ENCODE measurements at places on chromosomes 4 and X. TPM values are rescaled to one million over a fixed set of nuclear protein-coding genes. Genes with fewer than 3 reads are reported as not detected.

The BTK gene
- total RNA-seq: 4.0 TPM

DNA sequence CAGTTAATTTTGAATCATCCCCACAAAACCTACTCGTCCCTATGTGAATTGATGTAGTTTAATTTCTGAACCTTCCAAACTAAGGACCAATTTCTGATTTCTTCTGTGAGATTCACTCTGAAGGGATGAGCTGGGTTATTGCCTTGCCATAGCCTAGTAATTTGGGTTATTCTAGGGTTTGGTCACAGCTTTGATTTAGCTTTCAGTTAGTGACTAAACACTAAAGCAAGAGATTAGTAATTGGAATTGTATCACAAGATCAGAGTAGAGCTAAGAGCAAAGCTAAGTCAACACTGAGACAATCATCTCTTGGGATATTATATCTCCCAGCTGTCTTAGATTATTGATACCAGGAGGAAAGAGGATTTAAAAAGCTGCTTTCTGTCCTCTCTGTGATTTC lies 588.0 kb downstream of the CCSER1 start:
- H3K27ac ChIP-seq: no peak overlapping the region
- no peaks in the 10 kb centered on the region for H3K4me1 ChIP-seq
- no peak for DNase-seq
- H3K27me3 ChIP-seq: no peaks in the 10 kb centered on the region
- H3K36me3 ChIP-seq: no peaks in the 10 kb centered on the region

- no peaks in the 10 kb centered on the region for H3K36me3 ChIP-seq
- H3K4me1 ChIP-seq: peaks cover 10% of the 10 kb centered on the region
- DNase-seq: peak; percentile 60
- H3K27ac ChIP-seq: no peak overlapping the region
Measured at GRCh38 chr4:244471-244870, 60.8 kb downstream of the ZNF732 start.

DNA sequence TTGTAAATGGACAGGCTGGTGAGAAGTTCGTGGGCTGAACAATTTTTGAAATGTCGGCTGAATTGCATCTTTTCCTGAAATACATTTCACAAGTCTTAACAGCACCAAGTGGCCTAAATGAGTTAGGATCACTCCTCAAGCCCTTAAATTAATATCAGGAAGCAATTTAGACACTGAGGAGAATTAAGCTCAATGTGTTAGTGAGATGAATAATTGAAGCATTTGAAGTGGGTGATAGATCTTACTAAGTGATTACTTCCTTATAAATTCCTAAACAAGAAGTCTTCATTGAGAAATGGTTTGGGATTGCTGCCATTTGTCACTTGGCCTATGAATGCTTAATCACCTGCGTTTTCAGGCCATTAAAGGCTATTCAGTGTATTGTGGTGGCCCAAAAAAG lies 116.8 kb downstream of the NAA11 start:
- no peak overlapping the region for H3K27ac ChIP-seq
- H3K4me3 ChIP-seq: no peak overlapping the region
- DNase-seq: no peak
- no peaks in the 10 kb centered on the region for H3K36me3 ChIP-seq
- H3K27me3 ChIP-seq: no peaks in the 10 kb centered on the region

Data from body of pancreas (tissue), 4 donors.